ENCODE measurements at places on chromosomes 3 and 15.

DNA sequence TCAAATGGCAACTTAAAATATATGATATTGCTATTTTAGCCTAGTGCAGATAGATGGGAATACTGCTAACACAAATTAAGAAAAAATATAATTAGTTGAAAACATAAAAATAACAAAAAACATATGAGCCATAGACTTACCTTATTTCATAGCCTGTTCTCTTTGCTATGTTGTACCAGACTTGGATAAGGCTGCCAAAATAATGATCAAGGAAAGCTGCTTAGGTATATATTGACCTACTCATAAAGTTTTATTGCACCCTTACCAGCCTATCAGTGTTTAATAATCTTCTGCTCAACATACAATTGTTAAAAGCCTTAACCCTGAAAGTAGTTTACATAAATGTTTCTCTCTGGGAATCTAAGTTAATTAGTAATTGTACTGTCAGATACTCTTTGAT is at the start of gene SI:
TSS of gene SI (minus strand) at position 204 of the 400 bp plus-strand sequence. CDS start 2,484 bp downstream, outside the sequence.
- no peak for DNase-seq

DNA sequence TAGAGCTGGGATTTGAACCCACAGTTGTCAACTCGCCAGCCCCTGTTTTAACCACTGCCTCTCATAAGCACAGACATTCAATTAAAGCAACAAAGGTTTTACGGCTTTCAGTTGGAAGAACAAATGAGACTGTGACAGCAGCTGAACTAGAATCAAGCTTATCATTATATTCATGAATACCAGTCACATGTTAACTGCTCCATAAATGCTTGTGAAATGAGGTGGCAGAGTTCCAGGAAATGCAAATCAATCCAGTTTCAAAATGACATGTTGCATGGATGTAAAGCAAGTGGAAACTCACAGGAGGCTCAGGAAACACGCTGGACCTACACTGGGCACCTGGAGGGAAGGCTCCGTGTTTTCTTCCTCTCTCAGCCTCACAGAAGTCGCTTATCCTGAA is 3.9 kb downstream of the GP5 start:
- DNase-seq: no peak

DNA sequence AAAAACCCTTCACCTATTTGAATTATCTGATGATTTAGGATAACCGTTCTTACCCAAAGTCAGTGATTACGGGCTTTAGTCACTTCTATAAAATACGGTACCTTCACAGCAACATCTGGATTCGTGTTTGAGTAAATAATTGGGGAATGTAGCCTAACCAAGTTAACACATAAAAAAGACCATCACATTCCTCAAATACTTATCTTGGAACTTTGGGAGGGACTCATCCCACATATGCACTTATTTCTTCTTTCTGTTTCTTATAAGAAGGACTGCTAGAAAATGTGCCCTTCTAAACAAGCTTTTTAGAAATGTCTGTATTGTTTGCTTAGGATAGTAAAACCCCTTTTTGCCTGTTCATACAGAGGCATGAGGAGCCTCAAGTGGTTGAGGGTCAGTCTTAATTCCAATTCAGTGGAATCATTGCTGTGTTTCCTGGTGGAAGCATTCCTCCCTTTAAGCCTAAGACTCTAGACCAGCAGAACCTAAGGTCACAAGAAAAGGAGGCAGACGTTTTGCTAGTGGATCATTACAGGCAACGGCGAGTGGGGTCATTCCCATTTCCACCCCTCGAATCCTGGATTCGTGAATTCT is 67.5 kb downstream of the TMEM44 start:
- DNase-seq: no peak

DNA sequence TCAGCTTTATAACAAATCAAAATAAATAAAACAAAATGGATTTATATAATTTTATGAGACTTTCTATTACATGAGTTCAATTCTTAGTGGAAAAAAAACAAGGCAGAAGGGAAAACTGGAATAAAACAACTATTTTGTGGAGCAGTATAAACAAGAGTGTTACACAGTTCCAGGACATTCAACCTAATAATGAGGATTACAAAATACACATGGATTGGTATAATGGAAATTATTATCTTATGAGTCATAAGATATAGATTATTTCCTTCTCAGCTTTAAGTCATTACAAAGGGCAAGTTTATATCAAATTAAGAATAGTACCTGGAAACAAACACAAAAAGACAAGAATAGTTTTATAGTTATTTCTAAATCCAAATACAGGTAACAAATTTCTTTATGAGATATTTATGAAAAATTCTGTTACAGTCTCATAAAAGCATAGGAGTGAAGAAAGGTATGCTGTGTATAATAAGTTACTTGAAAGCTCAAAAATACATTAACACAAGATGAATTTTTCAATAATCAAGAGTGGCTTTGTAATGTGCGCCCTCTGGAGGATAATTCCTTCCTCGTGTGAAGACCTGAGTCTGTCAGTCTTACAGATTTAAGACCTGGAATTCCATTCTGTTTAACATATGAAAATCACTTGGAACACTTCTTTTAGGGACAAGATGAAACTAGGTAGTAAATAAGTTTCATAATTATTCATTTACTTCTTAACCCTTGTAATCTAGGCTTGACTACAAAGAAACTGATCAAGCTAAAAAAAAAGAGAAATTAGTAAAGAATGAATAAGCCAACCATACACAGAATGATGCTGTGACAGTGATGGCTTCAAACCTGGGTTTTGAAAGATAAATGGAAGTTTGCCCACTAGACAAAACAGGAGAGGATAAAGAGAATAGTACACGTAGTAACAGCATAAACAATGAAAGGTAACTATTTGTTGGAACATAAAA is 9.5 kb downstream of the COPS2 start:
- peak; percentile 23 for DNase-seq

GRCh38 chr3:55362210-55362960 is 124.7 kb downstream of the WNT5A start:
- no peak for DNase-seq

DNA sequence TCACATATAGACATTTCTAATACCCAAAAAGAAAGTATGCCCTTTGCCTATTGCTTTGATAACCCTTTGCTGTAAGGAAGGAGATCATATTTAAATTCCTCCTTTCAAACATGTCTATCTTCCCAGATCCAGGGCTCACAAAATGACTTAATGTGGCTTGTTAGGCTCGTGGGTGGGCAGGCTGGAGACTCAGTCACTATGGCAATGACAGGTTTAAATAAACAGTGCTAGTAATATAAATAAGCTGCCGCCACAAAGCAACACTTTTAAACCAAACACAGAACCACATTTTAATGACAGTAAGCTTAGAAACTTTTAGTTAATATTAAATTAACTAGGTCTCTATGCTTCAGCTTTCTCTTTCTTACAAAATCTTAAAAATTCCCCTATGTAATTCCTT is 616.0 kb upstream of the NAALADL2 start:
- no peak for DNase-seq
